ENCODE measurements at places on chromosomes 7 and 10.

DNA sequence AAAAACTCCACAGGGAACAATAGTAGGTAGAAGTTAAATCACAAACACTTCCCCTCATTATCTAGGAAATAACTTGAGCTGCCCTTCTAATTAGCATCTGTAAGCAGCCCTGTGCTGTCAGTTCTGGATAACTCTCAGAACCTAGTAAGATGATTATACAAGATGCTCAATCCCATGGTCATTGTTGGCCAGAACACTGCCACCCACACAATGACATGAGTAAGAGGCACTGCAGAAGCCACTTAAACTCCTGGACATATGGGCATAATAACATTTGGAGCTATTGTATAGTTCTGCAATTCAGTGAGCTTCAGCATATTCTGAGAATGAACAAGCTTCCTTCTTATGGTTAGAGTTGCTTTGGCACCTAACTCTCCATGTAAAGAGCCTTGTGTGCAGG is 153.8 kb downstream of the PLPP4 start:
- no peak for DNase-seq

DNA sequence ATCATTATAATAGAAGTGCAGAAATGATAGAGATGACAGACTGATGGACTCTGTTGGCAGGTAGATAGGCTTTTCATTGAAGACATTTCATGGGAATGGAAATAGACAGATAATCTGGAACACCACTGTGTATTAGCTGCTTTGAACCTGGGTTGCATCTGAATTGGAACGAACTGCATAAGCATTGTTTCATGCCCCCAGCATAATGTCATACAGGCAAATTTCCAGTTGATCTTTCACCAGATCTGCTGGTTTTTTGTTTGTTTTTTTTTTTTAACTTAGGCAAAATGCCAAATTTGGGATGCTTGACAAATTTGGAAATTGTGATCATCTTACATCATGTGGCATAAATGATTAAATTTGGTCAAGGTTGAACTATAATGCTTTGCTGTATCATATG is 172.1 kb upstream of the AOAH start:
- no peak for DNase-seq

GRCh38 chr10:130772056-130772455 is 539.5 kb downstream of the TCERG1L start:
- no peak for DNase-seq

DNA sequence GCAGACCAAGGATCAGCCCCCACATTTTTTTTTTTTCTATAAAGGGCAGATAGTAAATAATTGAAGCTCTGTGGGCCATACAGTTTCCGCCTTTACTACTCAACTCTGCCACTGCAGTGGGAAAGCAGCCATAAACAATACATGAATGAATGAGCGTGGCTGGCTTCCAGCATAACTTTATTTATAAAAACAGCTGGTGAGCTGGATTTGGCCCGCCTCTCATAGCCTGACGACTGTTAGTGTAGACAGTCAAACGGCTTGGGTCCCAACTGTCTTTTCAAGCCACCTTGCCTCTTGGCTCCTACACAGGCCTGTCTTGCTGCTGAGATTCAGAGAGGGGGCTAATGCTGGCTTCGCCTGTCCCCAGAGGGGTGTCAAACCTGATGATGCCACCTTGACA is 169.8 kb upstream of the GPR26 start:
- no peak for DNase-seq

GRCh38 chr7:120856621-120857352 is 1.2 kb downstream of the TSPAN12 start:
- DNase-seq: no peak

GRCh38 chr7:134024739-134025138 is 102.4 kb upstream of the LRGUK start:
- DNase-seq: no peak

- DNase-seq: no peak
Measured at GRCh38 chr7:17934094-17934493, 6.2 kb downstream of the SNX13 start.

DNA sequence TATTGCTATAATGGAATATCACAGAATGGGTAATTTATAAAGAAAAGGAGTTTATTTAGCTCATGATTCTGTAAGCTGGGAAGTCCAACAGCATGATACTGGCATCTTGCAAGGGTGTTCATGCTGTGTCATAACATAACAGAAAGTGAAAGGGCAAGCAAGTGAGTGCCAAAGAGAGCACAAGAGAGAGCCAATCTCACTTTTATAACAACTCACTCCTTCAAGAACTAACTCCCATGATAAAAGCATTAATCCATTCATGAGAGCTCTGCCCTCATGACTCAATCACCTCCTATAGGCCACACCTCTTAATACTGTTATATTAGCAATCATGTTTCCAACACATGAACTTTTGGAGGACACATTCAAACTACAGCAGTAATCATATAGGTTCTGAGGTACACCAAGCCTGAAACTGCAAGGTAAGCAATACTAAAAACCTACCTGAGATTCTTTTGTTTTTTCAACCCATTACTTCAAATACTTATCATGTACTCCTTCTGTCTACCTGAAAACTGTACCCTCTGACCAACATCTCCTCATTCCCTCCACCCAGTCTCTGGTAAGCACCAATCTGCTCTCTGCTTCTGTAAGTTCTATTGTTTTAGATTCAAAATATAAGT is 219.7 kb downstream of the MTERF1 start:
- no peak for DNase-seq

- no peak for DNase-seq
Measured at GRCh38 chr10:82925547-82925946, 1050.6 kb downstream of the NRG3 start.

GRCh38 chr7:2663121-2663886 is 24.7 kb upstream of the AMZ1 start:
- no peak for DNase-seq

GRCh38 chr7:157595086-157595855 is 258.5 kb downstream of the DNAJB6 start:
- DNase-seq: no peak

DNA sequence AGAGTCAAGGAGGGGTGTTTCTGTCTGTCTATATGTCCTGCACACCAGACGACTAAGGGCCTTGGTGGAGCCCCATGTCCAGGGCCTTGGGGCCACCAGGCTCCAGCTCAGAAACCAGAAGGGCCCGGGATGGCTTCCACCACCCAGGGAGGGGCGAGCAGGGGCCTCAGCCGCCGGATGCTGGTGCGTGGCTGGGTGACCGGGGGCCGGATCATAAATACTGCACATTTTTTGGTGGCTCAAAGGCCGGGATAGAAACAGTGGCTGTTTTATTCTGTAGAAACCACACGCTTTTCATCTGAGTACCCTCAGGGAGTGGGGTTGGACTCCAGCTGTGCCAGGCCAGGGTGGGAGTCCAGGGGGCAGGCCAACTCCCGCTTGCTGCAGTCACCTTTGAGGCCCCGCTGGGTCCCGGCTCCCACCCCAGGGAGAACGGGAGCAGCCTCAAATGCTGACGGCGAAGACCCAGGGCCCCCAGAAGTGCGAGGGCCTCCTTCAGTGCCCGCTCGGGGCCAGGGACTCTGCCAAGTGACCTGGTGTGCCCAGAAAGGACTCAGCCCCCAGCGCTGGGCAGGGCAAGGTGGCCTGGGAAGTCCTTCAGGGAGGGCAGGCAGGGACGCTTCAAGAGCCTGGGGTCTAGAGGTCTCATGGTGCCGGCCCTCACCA is 28.2 kb downstream of the PDGFA start:
- no peak for DNase-seq

DNA sequence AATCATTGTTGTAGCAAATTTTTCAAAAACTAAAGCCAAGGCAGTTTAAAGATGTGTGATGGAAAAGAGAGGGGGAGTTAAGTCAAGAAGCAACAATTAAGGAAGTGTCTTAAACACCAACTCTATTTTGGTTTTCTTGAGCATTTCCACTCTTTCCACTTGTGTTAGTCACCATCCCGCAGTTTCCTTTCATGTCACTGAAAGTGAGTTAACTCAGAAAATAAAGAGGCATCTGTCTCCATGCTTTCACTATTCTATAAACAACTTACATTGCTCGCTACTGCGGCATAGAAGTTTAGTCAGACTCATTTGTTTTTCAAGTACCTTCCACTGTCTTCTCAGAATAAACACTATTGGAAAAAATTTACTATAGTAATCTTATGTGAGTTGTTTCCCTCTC is 284.9 kb upstream of the SEMA3D start:
- no peak for DNase-seq

DNA sequence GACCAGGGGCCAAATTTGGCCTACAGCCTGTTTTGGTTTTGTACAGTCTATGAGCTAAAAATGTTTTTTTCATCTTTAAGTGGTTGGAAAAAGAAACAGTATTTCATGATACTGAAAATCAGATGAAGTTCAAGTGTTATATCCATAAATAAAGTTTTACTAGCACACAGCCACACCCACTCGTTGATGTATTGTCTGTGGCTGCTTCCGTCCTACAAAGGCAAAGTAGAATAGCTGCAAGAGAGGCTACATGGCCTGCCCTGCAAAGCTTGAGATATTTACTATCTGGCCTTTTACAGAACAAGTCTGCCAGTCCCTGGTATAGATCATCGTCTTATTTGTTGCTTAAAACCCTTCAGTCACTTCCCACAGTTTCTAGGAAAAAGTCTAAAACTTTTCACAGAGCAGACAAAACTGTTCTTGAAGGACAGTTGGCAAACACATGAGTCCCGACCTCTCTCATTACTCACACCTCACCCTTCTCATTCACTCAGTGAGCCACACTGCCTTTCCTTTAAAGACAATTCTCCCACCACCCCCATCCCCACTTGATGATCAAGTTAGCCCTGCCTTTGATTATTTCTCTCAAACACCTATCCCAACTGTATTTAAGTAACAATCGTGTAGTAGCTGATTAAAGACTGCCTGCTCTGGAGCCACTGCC is 9.9 kb downstream of the RHEB start:
- no peak for DNase-seq

GRCh38 chr7:116089293-116089692 is 58.7 kb upstream of the TFEC start:
- DNase-seq: no peak

DNA sequence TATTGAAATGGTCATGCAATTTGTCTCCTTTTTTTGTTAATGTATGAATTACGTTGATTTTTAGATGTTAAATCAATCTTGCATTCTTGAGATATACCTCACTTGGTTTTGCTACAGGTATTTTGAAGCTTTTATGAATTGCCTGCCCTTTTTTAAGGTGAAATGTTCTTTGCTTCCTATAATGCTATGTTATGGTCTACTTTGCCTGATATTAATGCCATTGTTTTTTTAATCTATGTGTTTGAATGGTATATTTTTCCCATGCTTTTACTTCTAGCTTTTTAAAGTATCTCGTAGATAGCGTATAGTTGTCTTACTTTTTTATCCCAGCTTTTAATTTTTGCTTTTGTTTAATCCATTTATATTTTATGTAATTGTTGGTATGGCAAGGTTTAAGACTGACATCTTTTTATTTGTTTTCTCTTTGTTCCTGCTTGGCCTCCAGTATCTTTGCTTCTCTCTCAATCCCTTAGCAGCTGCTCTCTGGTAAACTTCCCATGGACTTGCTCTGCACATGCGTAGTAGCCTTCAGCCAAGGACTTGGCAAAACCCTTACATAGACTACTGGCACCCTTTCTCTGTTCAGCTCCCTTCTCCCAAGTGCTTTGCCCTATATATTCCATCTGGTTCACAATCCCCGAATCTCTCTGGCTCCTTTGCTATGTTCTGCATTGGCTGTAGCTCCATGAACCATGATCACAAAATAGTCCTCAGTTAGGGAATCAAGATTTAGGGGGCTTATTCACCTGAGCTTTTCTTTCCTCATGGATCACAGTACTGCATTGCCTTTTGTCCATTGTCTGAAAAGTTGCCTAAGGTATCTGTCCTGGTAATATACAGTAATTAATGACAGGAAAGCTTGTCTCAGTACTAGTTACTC is 8.4 kb downstream of the TRIM24 start:
- DNase-seq: no peak

- DNase-seq: no peak
Measured at GRCh38 chr10:24900888-24901685, 51.3 kb downstream of the PRTFDC1 start.

DNA sequence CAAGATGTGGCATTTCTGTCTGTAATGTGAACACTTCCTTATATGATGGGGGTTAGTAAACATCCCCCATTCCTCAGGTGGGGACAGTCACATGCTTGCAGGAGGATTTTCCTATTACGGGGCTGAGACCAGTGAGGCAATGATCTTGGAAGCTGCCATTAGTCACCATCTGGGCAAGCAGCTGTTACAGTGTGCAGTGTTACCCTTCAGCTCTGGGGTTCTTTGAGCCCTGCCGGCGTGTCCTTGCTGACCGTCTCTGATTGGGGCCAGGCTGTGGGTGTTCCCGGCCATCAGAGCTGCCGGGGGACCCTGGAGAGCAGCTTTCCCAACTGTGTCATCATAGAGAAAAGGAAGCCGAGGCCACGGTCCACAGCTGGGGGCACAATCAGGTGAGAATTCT is 126.8 kb upstream of the FAM20C start:
- no peak for DNase-seq

DNA sequence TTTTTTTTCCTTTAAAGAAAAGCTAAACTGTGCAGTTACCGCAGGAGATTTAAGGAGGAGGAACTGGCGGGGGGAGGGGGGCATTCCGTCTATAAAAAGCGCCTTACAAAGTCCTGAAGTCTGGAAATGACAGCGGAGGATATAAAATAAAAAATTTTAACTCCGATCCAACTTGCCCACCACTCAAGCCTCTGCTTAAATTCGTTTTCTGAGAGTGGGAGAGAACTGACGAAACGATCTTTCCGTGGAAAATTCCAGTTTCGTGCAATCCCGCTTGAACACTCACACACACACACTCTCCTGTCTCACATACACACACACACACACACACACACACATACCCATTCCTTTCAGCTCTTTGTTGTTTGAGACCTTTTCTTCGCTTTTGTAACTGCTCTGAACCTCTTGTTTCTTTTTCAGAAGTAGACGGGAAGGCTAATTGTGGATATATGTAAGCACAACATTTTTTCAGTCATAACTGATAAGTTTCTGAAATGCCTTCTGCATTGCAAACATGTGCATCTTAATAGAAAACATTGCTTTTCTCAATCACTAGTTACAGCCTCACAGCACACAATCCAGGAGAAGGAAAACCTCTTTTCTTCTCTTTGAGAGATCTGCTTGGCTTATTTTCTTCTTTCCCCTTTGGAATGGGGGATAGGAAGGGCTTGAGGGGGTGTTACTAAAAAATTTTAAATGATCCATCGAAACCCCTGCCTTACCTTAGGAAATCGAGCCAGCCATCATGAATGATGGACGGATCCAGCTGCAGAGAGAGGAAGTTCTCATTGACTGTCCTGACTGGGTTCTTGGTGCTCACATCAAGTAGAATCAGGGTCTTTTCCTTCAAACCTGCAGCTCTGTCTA is 628 bp downstream of the HPSE2 start:
- no peak for DNase-seq

All from natural killer cell (primary cell).